ENCODE measurements at places on chromosomes 11 and 22. TPM values are rescaled to one million over a fixed set of nuclear protein-coding genes. Genes with fewer than 3 reads are reported as not detected.

MOGAT2 gene
- not detected for total RNA-seq

SPDYC gene
- not detected for total RNA-seq

NPAS4 gene
- not detected for total RNA-seq

SCGB1D1 gene
- total RNA-seq, result not detected

All from fibroblast of the aortic adventitia (primary cell).